ENCODE measurements at places on chromosomes 7 and 10.

DNA sequence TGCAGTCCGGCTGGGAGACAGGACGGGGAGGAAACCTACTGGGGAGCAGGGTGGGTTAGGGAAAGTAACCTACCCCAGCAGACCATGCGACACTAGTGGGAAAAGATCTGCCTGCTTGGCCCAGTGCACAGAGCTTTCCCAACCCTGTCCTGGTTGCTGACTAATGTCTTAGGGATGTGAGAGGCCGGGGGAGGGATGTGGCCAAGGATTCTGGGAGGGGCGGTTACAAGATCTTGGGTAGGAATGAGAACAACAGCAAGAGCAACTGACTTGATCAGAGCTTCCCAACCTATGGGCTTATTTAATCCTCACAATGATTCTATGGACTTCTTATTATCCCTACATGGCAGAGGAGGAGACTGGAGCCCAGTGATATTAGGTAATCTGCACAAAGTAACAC, 24.0 kb upstream of the EIF5AL1 start:
- DNase-seq = no peak

GRCh38 chr10:21985541-21985940, 18.0 kb downstream of the DNAJC1 start:
- DNase-seq = no peak

DNA sequence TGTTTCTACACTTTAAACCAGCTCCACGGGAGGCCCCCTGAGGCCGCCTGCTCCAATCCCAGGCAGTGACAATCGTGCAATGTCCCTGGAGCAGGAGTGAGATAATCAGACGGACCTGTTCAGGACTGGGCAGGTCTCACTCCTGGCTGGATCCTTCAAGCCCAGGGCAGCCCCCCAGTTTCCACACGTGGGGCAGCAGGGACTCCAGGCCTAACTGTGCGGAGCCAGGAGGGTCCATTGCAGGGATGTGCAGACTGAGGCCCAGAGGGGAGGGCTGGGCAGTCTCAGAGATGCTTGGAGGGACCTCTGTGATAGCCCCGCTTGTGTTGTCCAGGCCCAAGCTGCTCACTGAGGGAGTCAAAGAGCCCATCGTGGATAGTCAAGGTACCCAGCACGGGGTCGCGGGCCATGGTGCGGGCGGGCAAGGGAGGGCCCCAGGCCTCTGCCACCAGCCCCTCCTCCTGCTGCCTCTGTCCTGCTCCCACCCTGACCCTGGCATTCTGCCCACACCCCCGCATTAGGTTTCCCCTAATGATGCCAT, 110.5 kb upstream of the KCTD7 start:
- DNase-seq = no peak

- no peak for DNase-seq
These were observed 76.2 kb downstream of the MACC1 start for GRCh38 chr7:20141002-20141345.

DNA sequence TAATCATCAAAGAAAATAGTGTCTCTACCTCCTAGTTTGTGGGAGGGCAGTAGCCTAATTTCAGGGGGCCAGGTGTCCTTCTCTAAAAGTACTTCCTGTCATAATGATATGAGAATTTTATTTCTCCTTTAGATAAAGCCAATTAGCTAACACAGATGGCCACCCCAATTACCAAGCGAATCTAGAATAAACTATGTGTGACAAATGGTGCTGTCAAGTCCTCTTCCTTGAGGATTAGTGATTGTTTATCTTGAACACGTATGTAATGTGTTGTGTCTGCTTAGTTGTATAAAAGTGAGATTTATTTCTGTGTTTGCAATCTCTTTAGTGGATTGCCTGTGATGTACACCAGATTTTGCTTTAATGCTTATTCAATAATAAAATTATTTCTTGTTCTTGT, 1120.0 kb downstream of the SORCS1 start:
- no peak for DNase-seq

DNA sequence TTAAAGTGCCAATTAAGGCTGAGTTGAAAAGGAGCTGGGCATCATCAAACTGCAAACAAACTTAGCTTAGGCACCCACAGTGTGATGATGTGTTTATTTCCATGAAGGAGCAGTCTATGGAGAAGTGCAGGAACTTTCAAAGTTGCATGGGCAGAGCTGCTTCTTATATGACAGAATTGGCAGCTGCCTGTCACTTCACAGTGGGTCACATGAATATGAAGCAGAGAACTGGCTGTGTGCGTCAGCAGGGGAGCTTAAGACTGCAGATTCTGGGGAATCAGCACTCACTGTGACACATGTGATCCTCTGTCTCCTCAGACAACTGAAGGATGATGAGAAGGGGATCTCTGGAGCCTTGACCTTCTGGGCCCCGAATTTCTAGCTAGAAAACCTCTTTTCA, 36.6 kb downstream of the RBM28 start:
- no peak for DNase-seq

Measured in activated CD8-positive, alpha-beta memory T cell treated with anti-CD3 and anti-CD28 coated beads for 1 hour (primary cell).